ENCODE measurements at places on chromosomes 16 and 17. TPM values are rescaled to one million over a fixed set of nuclear protein-coding genes. Genes with fewer than 3 reads are reported as not detected.

DNA sequence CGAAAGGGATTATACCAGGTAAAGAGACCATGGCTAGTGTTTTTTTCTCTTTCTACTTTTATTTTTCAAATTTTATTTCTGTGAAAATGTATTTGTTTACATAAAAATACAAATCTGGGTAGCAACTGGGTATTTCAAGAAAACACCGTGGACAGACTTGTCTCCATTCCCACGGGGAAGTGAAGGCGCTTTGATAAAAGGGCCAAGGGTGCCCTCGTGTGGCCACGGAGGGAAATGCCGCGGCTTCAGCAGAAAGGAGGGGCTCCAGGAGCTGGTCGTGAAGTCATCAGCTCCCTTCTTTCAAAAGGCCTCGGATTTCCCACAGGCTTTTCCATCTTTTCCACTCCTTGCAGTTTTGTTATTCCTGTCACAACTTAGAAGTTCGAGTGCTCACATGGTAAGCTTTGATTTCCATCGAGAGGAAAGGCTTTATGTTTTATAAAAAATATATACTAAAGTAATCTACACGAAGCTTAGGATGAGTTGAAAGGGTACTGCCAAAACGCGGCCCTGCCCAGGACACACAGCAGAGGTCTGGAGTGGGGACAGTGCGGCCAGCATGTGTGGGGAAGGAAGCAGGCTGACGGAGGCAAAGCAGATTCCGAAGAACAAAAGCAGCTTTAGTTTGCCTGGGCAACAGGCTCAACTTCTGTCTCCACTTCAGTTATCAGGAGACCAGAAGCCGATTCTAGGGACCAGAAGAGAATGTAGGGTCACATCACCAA is 15.3 kb upstream of the MNT start:
- no peak for DNase-seq
- no peaks in the 10 kb centered on the region for H3K4me1 ChIP-seq
- H3K27me3 ChIP-seq: no peaks in the 10 kb centered on the region

GRCh38 chr16:26762594-26762993 is 304.1 kb upstream of the C16orf82 start:
- no peak overlapping the region for H3K4me3 ChIP-seq
- no peak for DNase-seq
- no peaks in the 10 kb centered on the region for H3K36me3 ChIP-seq
- no peaks in the 10 kb centered on the region for H3K4me1 ChIP-seq

The KRT39 gene
- not detected for total RNA-seq

The TAC4 gene
- total RNA-seq: not detected

The MGAT5B gene
- 4.4 TPM for total RNA-seq
